Stimulated activated CD8-positive, alpha-beta memory T cell treated with anti-CD3 and anti-CD28 coated beads, Interleukin-4, amount 100 ng/mL, for 1 hour (primary cell): ENCODE measurements at places on chromosomes 7 and 10.

GRCh38 chr10:71397296-71398212 is 834 bp downstream of the CDH23 start:
- DNase-seq: no peak

GRCh38 chr7:141701489-141702046 is 398 bp downstream of the DENND11 start:
- peak; percentile 39 for DNase-seq

- DNase-seq: no peak
These were observed 210.1 kb upstream of the PPP1R3A start for GRCh38 chr7:114128880-114129279.

DNA sequence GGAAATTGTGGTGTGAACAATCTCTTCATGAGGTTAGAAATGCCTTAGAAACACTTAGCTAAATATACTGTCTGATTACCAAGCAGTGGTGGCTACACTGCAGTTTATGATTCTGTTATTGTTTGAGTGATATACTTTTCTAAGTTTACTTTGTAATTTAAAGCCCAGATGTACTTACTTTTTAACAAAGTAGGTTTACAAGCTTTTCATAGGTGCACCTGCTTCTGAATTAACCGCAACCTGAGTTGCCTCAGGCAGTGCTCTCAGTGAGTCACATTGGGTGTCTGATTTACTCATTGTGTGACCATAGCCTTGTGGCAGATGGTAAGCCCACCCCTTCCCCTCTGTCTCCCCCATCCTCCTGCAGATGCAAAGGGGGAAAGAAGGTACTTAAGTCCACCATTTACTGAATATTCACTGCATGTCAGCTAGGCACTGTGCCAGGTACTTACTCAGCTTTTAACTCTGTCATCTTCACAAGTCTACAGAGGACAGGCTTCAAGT is 9.0 kb downstream of the MTURN start:
- no peak for DNase-seq

- DNase-seq: no peak
These were observed 67.3 kb upstream of the UCN3 start for GRCh38 chr10:5297466-5297865.

DNA sequence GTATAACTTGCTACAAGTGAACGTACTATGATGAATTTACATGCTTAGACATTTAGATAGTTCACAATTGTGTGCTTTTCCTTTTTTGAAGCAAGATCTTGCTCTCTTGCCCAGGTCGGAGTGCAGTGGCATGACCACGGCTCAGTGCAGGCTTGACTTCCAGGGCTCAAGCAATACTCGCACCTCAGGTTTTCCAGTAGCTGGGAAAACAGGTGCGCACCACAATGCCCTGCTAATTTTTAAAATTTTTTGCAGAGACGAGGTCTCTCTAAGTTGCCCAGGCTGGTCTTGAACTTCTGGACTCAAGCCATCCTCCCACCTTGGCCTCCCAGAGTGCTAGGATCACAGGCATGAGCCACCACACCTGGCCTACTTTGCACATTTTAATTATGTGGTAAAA is 1.8 kb downstream of the GPR15LG start:
- DNase-seq: no peak

- no peak for DNase-seq
These were observed 60.1 kb upstream of the SAMD8 start for GRCh38 chr10:75051308-75051707.

- no peak for DNase-seq
These were observed 809.5 kb downstream of the GRID1 start for GRCh38 chr10:85557077-85557476.

DNA sequence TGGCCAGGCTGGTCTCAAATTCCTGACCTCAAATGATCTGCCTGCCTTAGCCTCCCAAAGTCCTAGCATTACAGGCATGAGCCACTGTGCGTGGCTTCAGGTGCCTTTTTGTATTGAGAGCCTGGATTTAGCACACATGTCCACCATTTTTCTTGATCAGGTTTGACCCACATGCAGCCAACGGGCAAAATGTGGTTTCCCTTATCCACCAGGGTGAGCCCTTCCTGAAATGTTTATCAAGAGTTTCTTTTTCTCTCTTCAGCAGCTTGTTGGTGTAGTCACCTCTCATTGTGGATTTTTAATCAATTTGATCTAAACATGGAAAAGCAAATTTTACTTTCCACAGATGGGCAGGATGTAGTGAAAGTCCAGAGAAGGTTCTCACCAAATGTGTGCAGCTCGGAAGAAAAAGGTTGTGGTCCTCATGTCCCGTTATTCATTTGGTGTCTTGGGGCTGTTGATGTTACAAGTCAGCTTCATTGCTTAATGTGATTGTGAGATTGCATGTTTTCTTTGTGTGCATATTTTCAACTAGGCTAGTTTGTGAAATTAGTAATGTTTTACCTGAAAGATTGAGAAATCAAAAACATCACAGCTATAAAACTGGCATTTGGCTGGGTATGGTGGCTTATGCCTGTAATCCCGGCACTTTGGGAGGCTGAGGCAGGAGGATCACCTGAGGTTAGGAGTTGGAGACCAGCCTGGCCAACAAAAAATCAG is 28.9 kb downstream of the GUSB start:
- DNase-seq: no peak
